ENCODE measurements at places on chromosomes 4 and X.

DNA sequence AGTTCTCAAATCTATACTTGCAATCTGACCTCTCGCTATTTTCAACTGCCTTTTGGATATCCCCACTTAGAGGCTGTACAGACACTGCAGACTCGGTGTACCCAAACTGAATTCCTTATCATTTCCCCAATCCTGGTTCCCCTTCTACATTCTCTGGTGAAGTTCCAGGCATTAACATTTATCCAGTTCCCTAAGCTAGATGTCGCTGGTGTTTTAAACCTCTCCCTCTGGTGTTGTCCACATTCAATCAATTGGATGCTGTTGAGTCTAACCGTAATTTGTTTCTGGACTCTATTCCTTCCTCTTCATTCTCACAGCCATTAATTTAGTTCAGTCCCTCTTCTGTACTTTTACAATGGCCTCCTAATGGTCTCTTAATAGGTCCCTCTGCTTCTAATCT, 7.2 kb upstream of the STK26 start:
- no peak for DNase-seq

GRCh38 chr4:71189471-71189870, 149.3 kb upstream of the SLC4A4 start:
- DNase-seq: no peak

DNA sequence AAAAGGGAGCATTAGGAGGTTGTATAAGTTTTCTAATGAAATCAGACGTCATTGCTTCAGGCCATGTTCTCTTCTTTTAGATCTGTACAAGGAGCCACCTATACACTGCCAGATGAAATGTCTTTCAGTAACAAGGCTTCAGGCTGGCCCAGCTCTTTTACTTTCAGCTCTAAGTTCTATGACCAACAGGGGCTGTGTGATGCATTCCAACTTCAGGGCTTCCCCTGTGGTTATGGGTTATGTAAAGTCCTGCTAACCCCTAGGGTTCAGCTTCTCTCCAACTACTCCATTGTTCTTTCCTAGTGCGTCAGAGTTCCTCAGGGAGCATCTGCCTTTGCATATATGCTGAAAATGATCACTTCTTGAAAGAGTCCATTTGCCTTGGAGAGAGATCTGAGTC, 79.4 kb upstream of the TTC29 start:
- no peak for DNase-seq

GRCh38 chr4:12679217-12679616, 804.9 kb downstream of the RAB28 start:
- peak; percentile 3 for DNase-seq

DNA sequence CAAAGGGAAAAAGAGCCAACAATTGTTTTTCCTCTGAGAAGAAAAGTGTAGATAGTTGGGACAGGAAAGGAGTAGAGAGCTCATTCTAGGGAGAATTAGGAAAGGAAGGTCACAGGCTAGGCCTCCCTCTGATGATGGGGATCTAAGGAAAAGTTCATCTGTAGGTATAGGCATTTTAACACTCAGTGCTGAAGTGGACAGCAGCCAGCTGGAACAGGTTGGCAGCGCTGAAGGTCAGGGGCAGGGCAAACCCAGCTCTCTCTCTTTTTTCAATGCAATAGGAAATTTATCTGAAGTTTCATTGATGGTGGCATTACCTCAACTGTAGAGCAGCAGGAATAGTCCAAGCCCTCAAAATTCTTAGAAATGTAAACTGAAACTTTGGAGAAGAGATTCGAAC, 98.5 kb upstream of the ETNPPL start:
- peak; percentile 16 for DNase-seq
